ENCODE measurements at places on chromosomes 5 and 9.

- no peak for DNase-seq
Observed at GRCh38 chr9:6965566-6965965, 207.8 kb downstream of the KDM4C start.

- DNase-seq = no peak
Observed at GRCh38 chr5:95327211-95327610, 42.3 kb upstream of the MCTP1 start.

GRCh38 chr9:137021979-137022661, 5.9 kb downstream of the ABCA2 start:
- DNase-seq = no peak

- DNase-seq = no peak
Observed at GRCh38 chr5:83451955-83452354, 19.6 kb upstream of the VCAN start.

- no peak for DNase-seq
Observed at GRCh38 chr5:145243016-145243415, 592.1 kb downstream of the PRELID2 start.

GRCh38 chr9:115599898-115600297, 481.9 kb upstream of the TNC start:
- DNase-seq = no peak

DNA sequence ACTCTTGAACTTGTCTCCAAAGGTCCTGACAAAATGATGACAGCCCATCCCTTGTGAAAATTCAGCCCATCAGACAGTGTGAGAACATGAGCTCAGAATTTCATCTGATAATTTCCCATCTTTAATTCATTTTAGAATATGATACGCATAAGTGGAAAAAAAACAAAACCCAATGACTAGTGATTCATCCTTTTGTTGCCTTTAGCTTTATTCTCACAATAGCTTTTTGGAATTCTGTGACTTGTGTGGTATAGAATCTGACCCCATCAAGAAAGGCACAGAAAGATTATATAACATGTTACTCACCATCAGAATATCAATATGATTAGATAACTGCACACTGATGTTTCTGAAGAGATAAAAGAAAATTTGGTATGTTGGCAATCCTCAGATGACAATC, 16.1 kb upstream of the TMED7 start:
- DNase-seq = no peak

- no peak for DNase-seq
Observed at GRCh38 chr5:180352116-180353047, 754 bp downstream of the GFPT2 start.

GRCh38 chr9:23747088-23748075, 78.7 kb downstream of the ELAVL2 start:
- no peak for DNase-seq

DNA sequence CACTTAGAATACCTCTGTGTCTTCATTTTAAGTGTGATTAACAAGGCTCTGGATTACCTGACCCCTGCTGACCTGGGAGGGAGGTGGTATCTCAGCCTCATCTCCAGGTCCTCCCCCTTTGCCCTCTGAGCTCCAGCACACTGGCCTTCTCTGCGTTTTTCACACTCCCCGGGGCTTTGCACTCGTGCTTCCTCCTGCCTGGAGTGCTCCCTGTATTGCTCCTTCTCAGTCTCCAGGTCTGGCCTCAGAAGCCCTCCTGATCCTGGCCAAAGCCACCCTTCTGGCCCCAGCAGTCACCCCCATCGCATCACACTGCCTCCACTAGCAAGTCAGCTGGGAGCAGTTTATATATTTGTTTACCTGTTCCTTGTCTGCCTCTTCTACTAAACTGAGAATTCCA, 13.6 kb upstream of the NEUROG1 start:
- DNase-seq = no peak

- DNase-seq = no peak
Observed at GRCh38 chr5:66960369-66961137, 236.0 kb downstream of the CD180 start.

- no peak for DNase-seq
Observed at GRCh38 chr9:89047667-89048066, 56.4 kb downstream of the S1PR3 start.

- DNase-seq = no peak
Observed at GRCh38 chr9:90054810-90055209, 450.0 kb downstream of the GADD45G start.

DNA sequence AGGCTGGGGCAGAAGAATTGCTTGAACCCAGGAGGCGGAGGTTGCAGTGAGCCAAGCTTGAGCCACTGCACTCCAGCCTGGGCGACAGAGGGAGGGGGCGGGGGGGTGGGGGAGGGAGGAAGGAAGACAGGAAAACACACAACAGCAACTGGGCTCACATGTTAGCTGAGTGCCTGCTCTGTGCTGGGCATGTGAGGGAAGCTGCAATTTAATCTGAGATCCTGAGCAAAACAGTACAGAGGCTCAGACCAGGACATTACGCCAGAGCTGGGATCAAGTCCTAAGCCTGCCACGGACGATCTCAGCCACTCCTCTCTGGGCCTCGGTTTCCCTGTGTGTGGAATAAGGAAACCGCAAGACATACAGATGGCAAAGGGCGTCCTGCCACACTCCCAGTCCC, 119.1 kb downstream of the VAV2 start:
- DNase-seq = no peak

GRCh38 chr5:176362233-176362490, 598 bp upstream of the KIAA1191 start:
- no peak for DNase-seq

DNA sequence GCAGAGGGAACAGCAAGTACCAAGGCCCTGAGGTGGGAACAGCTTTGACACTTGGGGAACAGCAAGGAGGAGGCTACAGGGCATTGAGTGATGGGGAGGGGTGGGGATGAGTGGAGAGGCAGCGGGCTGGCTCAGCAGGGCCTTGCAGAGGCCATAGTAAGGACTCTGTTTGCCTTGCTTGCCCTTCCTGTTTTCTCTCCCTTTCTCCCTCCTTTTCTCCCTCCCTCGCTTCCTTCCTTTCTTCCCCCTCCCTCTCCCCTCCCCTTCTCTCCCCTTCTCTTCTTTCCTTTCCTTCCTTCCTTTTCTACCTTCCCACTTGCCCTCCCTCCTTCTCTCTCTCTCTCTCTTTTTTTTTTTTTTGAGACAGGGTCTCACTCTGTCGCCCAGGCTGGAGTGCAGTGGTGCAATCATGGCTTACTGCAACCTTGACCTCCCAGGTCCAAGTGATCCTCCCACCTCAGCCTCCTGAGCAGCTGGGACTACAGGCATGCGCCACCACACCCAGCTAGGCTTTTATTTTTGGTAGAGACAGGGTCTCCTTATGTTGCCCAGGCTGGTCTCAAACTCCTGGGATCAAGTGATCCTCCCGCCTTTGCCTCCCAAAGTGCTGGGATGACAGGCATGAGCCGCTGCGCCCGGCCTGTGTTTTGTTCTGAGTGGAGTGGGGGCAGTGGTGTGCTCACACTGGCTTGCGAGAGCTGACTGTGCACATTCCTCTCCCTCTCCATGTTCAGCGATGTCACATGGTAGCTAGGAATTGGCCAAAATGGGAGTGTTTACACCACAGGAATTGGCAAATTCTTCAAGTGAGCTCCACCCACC, 17.1 kb downstream of the IER5L start:
- no peak for DNase-seq

DNA sequence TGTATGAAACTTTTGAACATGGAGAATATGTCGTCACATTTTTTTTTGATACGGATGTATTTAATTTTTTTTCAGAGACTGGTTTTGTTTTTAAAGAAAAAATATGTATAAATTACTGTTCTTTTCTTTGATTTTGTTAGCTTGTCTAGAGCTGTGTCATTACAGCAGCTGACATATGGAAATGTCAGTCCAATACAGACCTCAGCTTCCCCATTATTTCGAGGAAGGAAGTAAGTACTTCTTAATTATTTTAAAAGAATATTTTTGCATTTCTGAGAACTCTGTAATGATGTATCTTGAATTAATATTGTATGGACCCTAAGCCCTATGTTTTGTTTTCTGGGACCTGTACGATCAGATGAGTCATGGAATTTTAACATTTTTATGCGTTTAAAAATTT, 7.6 kb downstream of the TENT2 start:
- DNase-seq = no peak

DNA sequence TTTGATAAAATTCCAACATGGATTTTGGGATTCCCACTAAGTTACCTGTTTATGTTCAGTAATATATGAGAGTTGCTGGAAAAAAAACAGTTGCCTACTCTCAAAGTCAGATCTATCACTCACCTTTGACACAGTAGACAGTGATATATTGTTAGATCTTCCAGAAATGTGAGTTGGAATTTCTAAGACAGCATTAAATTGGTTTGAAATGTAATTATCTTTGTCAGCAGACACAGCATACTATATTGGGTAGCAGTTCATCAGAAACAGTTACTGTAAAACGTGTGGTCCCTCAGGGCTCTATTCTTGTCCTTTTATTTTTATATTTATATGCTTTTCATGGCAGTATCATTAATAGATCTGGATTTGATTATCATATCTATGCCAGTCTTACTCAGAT, 433.6 kb upstream of the ARRDC3 start:
- no peak for DNase-seq

GRCh38 chr9:37964740-37965081, 60.8 kb upstream of the SLC25A51 start:
- no peak for DNase-seq

DNA sequence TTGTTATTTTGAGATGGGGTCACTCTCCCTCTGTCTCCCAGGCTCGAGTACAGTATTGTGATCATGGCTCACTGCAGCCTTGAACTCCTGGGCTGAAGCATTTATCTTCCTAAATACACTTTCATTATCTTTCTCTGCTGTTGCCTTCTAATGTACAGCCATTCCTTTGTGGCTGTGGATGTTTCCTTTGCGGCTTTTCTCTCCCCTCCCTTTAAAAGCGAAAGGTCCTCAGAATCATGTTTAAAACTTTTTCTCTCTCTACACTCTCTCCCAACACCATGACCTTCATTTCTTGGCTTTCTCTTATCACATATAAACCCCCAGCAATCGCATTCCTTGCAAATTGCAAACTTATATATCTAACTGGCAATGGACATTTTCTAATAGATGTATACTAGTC, 1.6 kb downstream of the IFNA2 start:
- no peak for DNase-seq

DNA sequence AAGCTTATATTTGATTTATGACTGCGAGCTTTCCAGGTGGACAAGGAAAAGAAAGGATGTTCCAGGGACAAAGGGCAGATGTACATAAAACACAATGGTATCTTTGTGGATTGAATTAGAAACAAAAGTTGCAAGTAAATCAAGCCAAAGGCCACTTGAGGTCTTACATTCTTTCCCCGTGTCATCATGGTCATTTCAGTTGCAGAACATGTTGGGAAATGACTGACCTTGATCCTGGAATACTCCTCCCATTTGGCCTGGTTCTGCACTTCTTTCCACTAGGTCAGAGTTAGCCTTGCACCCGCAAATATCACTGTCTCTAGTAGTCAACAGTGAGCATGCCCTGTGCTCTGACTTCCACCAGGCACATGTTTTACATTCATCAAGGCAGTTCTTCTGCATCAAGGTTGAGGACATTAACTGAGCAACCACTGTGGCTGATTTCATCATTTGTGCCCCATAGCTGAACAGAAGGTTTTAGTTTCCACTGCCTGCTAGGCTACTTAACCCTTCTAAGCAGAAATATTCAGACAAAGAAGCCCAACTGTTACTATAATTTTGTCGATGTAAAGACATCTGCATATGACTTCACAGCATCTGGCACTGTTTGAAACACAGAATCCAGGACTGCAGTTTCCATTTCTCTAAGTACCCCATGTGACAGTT, 1161.7 kb upstream of the DMAC1 start:
- no peak for DNase-seq

- DNase-seq = no peak
Observed at GRCh38 chr5:95043234-95043633, 241.7 kb downstream of the MCTP1 start.

- no peak for DNase-seq
Observed at GRCh38 chr9:96391021-96391765, 7.7 kb upstream of the SLC35D2 start.

DNA sequence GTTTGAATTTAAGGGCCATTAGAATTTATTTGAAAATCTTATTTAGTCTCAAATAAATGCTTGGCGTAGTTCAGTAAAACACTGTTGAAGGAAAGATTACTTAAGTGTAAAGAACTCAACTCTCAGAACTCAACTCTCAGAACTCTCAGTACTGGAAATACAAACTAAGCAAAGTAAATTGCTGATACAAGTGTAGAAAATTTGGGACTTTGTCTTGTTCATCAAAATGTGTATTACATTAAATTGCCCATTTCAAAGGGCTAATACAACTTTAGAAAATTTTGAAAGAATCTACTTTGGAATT, 99.4 kb downstream of the CSNK1G3 start:
- no peak for DNase-seq

- no peak for DNase-seq
Observed at GRCh38 chr5:138037271-138037670, 4.4 kb upstream of the FAM13B start.

- no peak for DNase-seq
Observed at GRCh38 chr5:89710006-89710405, 699.5 kb downstream of the CETN3 start.

DNA sequence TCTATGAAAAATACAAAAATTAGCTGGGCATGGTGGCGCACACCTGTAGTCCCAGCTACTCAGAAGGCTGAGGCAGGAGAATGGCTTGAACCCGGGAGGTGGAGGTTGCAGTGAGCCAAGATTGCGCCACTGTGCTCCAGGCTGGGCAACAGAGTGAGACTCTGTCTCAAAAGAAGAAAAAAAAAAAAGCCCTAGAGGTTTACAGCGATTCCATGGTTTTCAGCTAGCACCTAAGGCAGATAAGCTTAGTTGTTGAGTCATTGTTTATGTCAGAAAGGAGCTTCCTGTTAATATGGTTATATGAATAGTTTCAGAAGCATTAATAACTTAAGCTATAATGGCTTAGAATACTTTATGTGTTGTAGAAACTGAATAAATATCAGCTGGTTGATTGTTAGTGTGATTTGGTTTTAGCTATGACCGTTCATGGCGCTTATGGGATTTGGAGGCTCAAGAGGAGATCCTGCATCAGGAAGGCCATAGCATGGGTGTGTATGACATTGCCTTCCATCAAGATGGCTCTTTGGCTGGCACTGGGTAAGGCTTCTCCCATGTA, 13.0 kb downstream of the RNF183 start:
- DNase-seq = no peak

GRCh38 chr9:130426883-130427282, 17.9 kb upstream of the ASS1 start:
- DNase-seq = no peak

GRCh38 chr9:95218773-95219172, 98.7 kb downstream of the FANCC start:
- DNase-seq = no peak

DNA sequence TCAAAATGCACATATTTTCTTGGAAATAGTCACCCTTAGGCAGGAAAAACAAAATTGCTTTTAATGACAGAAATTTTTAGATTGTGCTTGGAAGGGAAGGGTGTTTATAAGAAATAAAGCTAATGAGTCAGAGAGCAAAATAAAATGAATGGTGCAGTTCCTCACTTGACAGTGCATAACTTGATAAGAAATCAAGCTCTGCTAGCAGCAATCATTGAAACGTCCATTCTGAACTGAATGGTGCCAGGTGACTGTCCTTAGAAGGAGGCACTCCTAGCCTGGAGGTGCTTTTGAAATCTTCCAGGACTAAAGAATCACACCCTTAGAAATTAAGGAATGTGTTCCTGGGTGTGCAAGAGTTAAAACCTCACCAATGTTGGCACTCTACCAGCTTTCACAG, 202.5 kb downstream of the EFNA5 start:
- no peak for DNase-seq

Measured in stimulated activated CD4-positive, alpha-beta T cell treated with anti-CD3 and anti-CD28 coated beads, TNF-alpha, amount 100 ng/mL, for 24 hours (primary cell).